NCI-H446 treated with DMSO at 0.1 percent for 48 hours (cell line): ENCODE measurements at places on chromosomes 3 and 15.

DNA sequence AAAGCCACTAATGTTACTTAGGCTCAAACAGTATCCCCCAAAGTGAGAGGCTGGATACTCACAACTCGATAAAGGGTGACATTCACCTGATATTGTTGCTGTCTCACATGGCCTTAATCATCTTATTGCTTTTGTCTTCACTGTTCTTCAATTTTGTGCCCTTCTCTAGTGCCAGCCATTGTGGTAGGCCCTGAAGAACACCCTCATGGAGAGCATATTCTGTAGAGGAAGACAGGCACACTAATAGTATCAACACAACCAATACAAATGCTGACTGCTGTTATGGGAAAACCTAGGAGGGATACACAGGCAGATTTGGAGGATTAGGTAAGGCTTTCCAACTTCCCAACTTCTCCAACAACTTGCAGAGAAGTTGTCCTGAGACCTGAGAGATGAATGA, 4.1 kb upstream of the BLM start:
- DNase-seq, result no peak

DNA sequence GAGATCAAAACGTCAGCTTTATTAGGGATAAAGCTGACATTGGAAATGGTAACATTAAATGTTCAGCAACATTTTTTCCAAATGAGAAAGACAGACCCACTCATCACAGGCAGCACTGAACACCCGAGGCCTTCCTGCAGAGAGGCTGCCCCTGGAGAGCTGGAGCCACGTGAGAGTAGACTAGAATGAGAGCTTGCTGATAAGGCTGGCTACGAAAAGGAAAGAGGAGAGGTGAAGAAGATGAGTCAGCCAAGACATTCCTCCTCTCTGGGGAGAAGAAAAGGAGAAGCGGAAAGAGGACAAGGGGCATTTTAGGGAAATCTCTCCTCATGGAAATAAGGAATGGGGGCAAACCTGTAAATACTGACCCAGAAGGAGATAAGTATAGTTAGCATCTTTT, 7.3 kb downstream of the CYP19A1 start:
- DNase-seq, result no peak

GRCh38 chr3:162601101-162601670, 1104.6 kb downstream of the OTOL1 start:
- DNase-seq, result no peak

DNA sequence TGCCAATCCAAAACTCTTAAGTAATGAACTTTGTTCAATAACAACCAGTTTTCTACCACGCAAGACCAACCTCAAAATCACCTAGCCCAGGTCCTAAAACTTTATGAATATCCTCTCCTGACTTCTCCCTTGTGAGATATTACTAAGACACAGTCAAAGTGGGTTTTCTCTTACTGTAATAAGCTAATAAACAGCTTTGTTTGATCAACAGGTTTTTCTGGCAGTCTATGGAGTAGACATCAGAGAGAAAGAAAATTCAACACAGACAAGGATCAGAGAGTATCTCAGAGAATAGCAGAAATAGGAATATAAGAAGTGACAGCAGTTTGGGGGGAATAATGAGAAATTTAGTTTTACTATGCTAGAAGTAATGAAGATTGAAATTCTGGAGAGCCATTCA, 79.6 kb downstream of the NR2E3 start:
- DNase-seq, result no peak

- no peak for DNase-seq
Observed at GRCh38 chr3:8970971-8971589, 7.8 kb upstream of the RAD18 start.

GRCh38 chr15:98150536-98150935, 190.0 kb downstream of the ARRDC4 start:
- no peak for DNase-seq

DNA sequence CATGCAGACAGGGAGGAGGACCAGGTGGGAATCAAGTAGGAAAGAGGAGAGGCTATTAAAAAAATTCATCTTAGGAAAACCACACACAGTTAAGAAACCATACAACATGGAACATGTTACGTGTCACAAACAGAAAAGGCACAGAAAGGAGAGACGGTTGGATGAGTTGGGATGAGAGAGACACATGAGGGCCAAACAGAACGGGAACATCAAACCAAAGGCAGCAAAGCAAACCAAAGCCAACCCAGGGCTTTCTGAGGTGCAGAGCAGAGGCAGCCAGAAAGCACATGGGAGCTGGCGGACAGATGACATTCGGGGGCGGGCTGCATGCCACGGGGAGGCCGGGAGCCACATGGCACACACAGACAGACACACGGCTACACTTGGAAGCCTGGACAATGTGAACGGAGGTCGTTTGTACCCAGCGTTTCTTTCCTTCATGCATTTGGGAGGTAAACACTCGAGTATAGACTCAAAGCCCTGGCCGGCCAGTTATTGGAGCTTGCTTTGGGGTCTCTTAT, 8.6 kb upstream of the SEC13 start:
- DNase-seq, result no peak

- DNase-seq, result no peak
Observed at GRCh38 chr3:158802409-158803268, 785 bp downstream of the MFSD1 start.

GRCh38 chr15:80695911-80696661, 976 bp downstream of the ABHD17C start:
- DNase-seq, result no peak

- DNase-seq, result no peak
Observed at GRCh38 chr3:27907929-27908328, 185.8 kb upstream of the EOMES start.

GRCh38 chr3:124904835-124905492, 17.8 kb upstream of the ITGB5 start:
- no peak for DNase-seq

DNA sequence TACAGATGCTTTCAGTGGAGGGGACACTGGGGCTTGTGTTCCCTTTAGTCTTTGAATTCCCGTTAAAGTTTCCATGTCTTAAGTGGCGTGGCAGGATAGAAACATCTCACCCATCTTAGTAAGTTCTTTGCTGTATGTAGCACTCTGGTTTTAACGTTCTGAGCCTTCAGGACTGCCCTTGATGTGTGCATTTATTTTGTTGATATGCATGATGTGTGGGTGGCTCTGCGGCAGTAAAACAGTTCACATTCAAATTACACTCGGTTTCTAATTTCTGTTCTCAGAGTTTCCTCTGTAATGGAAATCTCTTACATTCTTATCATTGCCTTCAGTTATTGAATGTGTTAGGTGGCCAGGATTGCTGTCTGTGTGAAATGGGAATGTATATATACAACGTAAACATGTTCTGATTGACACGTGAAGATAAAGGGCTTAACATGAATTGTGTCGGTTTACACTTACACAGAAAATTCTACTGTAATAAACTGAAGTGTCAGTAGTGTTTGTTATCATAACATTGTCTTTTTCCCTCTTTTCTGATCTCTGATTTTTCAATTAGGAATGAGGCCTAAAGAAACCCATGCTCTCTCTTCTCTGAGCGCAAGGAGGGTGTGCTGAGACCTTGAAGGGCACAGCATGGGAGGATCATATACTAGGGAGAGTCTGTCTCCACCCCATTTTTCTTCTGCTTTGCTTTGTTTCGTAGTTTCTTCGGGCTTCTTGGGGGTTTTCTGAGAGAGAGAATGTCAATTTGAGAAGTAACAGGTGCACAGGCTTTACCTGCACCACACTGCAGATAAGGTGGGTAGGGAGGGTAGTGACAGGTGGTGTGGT, 51.5 kb downstream of the IGF1R start:
- DNase-seq, result no peak

DNA sequence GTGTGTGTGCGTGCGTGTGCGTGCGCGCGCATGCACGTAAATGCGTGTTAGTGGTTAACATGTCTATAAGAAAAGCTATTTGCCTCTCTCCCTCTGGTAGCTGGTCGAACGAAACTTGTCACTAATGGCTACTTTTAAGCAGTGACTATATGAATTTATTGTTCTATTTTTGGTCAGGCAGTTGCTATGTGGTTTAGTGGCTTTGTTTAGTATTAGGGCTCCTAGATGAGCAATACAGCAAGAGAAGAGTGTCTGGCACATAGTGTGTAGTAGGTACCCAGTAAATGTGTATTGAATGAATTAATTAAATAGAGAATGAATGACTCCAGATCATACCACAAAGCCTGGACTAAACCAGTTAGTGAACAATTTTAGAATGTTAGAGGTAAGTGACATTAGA, 171.6 kb downstream of the PPM1L start:
- DNase-seq, result no peak

- DNase-seq, result no peak
Observed at GRCh38 chr3:30611613-30612436, 5.4 kb downstream of the TGFBR2 start.

DNA sequence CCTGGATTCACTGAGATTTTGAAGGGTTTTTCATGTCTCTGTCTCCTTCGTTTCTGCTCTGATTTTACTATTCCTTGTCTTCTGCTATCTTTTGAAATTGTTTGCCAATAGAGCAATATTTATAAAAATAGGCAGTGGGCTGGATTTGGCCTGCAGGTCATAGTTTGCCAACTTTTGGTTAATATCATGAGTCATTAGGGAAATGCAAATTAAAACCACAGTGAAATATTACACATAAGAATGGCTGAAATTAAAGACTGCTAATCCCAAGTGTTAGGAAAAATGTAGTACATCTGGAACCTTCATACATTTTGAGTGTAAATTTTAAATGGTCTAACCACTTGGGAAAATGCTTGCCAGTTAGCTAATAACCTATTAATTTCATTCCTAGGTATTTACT, 56.3 kb downstream of the ABI3BP start:
- DNase-seq, result no peak

- DNase-seq, result peak; percentile 7
Observed at GRCh38 chr15:28929200-28929599, 43.4 kb downstream of the APBA2 start.

GRCh38 chr3:157409516-157409915, 27.1 kb upstream of the PTX3 start:
- no peak for DNase-seq

DNA sequence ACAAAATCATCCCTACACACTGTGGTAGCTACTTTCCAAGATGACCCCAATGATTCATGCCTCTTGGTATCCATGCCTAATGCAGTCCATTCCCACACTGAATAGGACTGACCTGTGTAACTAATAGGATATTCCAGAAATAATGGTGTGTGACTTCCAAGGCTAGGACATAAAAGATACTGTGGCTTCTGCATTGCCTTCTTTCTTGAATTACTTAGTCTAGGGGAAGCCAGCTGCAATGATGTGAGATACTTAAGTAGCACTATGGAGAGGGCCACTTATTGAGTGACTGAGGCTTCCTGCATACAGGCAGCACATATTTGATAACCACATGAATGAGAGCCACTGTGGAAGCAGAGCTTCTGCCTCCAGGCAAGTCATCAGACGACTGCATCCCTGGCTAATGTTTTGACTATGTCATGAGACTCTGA, 50.1 kb downstream of the NR1I2 start:
- no peak for DNase-seq

GRCh38 chr3:42999212-42999611, 20.1 kb downstream of the GASK1A start:
- no peak for DNase-seq

DNA sequence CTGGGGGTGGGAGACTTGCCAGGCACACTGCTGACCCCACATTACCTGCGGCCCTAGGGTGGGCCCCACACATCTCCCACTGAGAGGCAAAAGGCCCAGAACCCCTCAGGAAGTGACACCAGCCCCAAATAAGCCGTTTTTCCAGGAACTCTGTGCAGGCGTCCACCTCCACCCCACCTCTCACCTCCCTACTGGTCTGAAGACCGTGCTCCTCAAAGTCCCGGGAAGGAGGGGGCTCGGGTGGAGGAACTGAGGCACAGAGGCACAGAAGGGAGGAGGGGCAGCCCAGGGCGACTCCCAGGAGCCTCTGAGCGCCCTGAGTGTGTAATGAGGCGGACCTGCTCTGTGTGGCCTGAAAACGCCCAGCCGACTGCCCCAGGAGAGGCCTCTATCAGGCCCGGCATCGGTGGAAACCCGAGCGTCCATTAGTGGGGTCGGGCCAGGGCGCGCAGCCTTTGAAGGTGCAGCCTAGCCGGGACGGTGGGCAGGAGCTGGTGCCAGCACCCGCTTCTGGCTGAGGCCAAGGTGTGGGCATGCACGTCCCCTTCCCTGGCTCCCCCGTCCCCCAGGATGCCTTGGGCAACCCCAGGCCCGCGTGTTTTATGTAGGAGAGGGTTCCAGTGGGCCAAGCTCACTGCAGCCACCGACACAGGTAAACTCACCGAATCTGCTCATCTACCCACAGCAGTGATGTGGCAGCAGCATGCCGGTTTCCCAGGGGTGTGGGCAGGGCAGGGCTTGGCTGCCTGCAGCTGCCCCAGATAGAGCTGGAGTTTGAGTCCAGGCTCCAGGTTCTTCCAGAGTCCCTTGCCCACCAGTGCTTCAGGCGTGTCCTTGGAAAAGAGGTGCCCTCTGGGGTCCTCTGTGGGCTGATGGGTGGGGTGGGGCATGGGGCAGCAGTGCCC, 55.8 kb downstream of the DNAJB8 start:
- no peak for DNase-seq

- DNase-seq, result no peak
Observed at GRCh38 chr3:134640872-134641470, 9.9 kb downstream of the KY start.

- no peak for DNase-seq
Observed at GRCh38 chr3:112101916-112102315, 15.7 kb downstream of the C3orf52 start.

DNA sequence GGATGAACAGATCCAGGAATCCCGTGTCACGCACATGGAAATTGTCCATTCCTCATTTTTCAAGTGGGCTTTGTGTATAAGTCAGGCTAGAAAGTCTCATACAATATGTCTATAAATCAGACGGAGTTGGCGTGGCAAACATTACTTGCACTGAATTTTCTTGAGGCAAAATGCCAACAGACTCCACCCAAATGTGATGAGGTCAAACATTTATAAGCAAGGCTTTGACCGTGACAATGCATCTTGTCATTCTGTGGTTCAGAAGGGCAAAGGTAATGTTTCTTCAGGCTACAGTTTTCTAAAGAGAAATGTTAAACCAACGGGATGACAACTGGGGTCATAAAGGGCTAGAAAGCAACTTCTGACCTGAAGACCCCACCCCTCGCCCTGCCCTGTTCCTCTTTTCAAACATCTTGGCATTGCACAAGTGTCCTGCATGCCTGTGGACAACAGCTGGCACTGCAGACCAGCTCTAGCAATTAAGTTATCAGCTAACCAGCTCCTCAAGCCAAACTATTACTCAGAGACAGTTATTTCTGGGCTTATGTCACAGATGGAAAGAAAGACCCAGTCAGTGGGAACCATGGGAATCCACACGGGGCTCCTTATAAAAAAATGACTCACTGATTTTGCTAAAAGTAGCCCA, 36.5 kb upstream of the SPTBN5 start:
- DNase-seq, result no peak
